ENCODE measurements at places on chromosomes 4 and X.

DNA sequence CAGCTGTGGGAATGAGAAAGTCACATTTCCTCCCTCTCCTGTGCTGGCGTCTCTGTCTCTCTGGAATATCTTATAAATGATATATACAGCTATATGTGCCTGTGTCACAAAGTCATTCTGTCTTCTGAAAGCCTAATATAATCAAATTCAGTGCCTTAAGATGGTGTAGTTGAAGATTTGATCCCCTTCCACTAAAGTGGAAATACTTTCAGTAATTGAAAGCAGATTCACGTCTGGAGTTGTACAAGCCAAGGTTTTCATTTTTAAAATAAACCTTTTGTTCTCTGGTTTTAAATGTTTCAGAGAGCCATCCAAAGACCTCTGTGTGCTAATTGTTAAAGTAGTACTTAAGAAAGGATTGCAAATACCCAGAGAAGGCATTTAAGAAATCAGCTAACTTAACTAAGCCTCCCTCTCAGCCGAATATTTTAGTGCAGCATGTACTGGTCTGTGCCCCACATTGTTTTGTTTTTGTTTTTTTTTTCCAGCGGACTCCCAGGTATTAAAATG, 206.8 kb downstream of the TENM3 start:
- H3K27ac ChIP-seq = peak overlapping the region; percentile 55
- H3K36me3 ChIP-seq = no peaks in the 10 kb centered on the region
- H3K4me1 ChIP-seq = peaks cover 15% of the 10 kb centered on the region
- DNase-seq = no peak

DNA sequence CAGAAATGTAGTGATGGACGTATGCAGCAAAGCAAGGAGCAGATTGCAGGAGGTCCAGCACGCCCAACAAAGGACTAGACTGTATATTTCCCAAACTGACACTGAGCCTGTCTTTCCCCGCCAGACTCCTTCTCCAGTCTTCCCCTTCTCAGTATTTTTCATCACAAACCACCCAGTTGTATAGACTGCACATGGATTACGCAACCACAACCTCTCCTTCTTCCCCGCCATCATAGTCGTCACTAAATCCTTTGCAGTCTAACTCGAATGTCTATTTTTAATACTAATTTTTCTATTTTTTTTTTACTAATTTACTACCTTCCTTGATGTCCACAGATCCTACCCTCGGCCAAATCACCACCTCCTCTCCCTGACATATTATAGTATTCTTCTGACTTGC, 105.4 kb downstream of the MTNR1A start:
- DNase-seq = no peak
- H3K27me3 ChIP-seq = no peaks in the 10 kb centered on the region
- no peaks in the 10 kb centered on the region for H3K36me3 ChIP-seq
- H3K27ac ChIP-seq = no peak overlapping the region
- peaks cover 4% of the 10 kb centered on the region for H3K4me1 ChIP-seq

DNA sequence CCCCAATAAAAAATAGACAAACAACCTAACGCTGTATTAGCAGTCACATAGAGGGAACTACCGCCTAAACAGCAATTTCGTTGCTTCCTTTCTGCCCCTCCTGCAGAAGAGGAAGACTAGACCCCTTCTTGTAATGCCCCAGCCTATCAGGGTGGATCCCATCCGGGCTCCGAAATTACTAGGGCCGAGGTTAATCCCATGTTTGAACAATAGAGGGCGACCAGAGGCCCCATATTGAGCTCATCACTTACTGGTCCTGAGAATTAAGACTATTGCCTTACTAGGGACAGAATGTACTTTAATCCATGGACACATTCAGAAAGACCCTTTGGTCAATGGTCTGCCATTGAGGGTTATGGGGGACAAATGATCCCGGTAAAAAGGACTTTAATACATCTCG, 11.8 kb upstream of the ZNF630 start:
- H3K4me1 ChIP-seq = no peaks in the 10 kb centered on the region
- H3K27me3 ChIP-seq = no peaks in the 10 kb centered on the region

- H3K36me3 ChIP-seq = no peaks in the 10 kb centered on the region
- H3K27me3 ChIP-seq = no peaks in the 10 kb centered on the region
- no peaks in the 10 kb centered on the region for H3K4me1 ChIP-seq
- DNase-seq = no peak
- no peak overlapping the region for H3K4me3 ChIP-seq
Measured at GRCh38 chr4:60013464-60014184, 1186.5 kb upstream of the ADGRL3 start.

GRCh38 chr4:108314900-108315589, 146.3 kb upstream of the LEF1 start:
- no peak for DNase-seq
- H3K4me1 ChIP-seq = peaks cover 3% of the 10 kb centered on the region
- no peaks in the 10 kb centered on the region for H3K36me3 ChIP-seq
- H3K27ac ChIP-seq = no peak overlapping the region
- H3K27me3 ChIP-seq = no peaks in the 10 kb centered on the region

- H3K27ac ChIP-seq = no peak overlapping the region
- no peak for DNase-seq
- no peaks in the 10 kb centered on the region for H3K36me3 ChIP-seq
Measured at GRCh38 chrX:54358424-54359211, 772 bp upstream of the WNK3 start.

GRCh38 chrX:39309018-39309635, 507.9 kb downstream of the MID1IP1 start:
- H3K27ac ChIP-seq = no peak overlapping the region
- peak; percentile 25 for DNase-seq
- H3K36me3 ChIP-seq = no peaks in the 10 kb centered on the region
- H3K4me1 ChIP-seq = peaks cover 5% of the 10 kb centered on the region
- peaks cover 67% of the 10 kb centered on the region for H3K27me3 ChIP-seq
- H3K4me3 ChIP-seq = no peak overlapping the region

DNA sequence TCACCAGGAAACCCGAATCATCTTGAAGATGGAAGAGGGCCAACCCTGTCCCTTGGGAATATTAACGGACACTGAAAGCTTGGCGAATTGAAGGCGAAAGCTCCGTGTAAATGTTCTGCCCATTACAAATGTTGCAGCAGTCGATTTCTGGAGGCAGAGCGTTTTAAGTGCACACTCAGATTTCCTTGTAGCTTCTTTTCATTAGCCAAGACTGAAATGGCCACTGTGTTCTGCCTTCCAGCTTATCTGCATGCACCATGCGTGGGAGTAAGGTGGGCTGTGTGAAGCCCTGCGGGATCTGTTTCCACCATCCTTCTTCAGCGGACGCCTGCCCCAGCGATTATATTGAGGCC, 1.3 kb downstream of the SMIM20 start:
- no peaks in the 10 kb centered on the region for H3K27me3 ChIP-seq
- peak overlapping the region; percentile 98 for H3K27ac ChIP-seq
- H3K4me3 ChIP-seq = peak overlapping the region; percentile 98
- DNase-seq = no peak
- H3K4me1 ChIP-seq = peaks cover 7% of the 10 kb centered on the region
- H3K36me3 ChIP-seq = no peaks in the 10 kb centered on the region

DNA sequence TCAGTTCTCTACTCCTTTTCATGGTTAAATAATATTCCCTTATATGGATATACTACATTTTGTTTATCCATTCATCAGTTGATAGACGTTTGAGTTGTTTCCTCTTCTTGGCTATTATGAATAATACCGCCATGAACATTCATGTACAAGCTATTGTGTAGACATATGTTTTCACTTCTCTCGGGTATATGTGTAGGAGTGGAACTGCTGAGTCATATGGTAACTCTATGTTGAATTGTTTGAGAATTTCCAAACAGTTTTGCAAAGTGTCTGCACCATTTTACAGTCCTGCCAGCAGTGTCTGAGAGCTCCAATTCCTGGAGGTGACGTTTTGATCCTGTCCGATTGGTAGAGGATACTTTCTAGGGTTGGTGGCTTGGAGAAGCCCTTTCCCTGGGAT, 23.6 kb downstream of the PLAC1 start:
- no peaks in the 10 kb centered on the region for H3K4me1 ChIP-seq
- H3K27me3 ChIP-seq = peaks cover 28% of the 10 kb centered on the region
- no peaks in the 10 kb centered on the region for H3K36me3 ChIP-seq
- DNase-seq = no peak
- no peak overlapping the region for H3K27ac ChIP-seq

- H3K4me3 ChIP-seq = no peak overlapping the region
- H3K27ac ChIP-seq = peak overlapping the region; percentile 29
- H3K36me3 ChIP-seq = no peaks in the 10 kb centered on the region
Measured at GRCh38 chr4:81606166-81606565, 134.5 kb upstream of the RASGEF1B start.

DNA sequence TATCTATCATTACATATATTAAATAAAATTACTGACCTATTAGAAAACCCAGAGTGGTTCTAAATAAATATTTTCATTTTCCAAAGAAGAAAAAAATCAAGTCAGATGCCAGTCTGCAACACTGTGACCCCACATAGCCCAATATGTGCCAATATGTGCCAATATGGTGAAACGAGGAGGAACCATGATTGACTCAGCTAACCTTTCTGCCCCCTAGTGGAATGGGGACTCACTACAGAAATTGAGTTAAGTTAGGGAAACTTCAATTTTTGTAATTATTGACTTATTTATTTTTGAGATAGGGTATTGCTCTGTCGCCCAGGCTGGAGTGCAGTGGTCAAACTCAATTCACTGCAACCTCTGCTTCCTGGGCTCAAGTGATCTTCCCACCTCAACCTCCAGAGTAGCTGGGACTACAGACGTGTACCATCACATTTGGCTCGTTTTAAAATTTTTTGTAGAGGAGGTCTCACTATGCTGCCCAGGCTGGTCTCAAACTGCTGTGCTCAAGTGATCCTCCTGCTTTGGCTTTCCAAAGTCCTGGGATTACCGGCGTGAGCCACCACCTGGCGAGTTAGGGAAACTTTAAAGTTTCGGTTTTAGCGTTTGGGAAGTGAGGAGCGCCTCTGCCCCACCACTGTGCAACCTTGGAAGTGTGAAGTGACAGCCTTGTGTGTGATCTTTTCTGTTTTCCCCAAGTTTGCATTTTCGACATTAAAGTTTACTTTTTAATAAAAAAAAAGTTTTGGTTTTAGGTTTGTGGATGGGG, 116.8 kb upstream of the SHISA3 start:
- peak; percentile 58 for DNase-seq
- no peaks in the 10 kb centered on the region for H3K36me3 ChIP-seq
- no peak overlapping the region for H3K4me3 ChIP-seq

DNA sequence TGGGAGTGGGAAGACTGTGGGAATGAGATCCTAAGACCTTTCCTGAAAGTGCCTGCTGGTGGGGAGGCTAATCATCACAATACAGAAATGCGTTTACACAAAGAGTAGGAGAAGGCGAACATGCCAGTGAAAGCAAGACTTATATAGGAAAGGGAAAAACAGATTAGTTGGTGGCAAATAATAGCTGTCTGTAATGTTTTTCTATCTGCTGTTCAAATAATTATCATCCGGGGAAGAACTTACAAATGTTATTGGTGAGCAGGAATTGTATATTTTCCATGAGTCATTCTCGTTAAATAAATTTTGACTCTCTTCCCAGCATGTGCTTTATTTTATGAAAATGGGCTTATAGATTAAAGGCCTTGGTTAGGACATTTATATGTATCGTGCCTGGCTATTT, 196.5 kb downstream of the ARHGAP10 start:
- no peak overlapping the region for H3K4me3 ChIP-seq
- H3K36me3 ChIP-seq = peaks cover 16% of the 10 kb centered on the region
- H3K4me1 ChIP-seq = no peaks in the 10 kb centered on the region
- DNase-seq = peak; percentile 6
- no peaks in the 10 kb centered on the region for H3K27me3 ChIP-seq

All from MCF 10A (cell line).